ENCODE measurements at places on chromosomes 2 and 18.

- DNase-seq, result no peak
Observed at GRCh38 chr2:74010087-74010541, 25.4 kb downstream of the TET3 start.

GRCh38 chr2:206804326-206804725 is 38.9 kb downstream of the FASTKD2 start:
- no peak for DNase-seq

GRCh38 chr2:26752656-26753055 is 11.4 kb upstream of the SLC35F6 start:
- no peak for DNase-seq

- DNase-seq, result no peak
Observed at GRCh38 chr2:101113441-101114267, 37.5 kb downstream of the TBC1D8 start.

- DNase-seq, result no peak
Observed at GRCh38 chr2:110834134-110834827, 101.9 kb downstream of the ACOXL start.

DNA sequence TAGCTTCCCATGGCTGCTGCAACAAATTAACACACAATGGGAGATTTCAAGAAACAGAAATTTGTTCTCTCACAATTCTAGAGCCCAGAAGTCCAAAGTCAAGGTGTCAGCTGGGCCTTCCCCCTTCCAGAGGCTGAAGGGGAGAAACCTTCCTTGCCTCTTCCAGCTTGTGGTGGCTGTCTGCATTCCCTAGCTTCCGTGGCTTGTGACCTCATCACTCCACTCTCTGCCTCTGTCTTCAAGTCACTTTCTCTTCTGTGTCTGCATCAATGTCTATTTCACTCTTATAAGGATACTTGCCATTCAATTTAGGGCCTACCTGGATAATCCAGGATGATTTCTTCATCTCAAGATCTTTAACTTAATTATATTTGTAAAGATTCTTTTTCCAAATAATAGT is 16.8 kb upstream of the SRBD1 start:
- no peak for DNase-seq

DNA sequence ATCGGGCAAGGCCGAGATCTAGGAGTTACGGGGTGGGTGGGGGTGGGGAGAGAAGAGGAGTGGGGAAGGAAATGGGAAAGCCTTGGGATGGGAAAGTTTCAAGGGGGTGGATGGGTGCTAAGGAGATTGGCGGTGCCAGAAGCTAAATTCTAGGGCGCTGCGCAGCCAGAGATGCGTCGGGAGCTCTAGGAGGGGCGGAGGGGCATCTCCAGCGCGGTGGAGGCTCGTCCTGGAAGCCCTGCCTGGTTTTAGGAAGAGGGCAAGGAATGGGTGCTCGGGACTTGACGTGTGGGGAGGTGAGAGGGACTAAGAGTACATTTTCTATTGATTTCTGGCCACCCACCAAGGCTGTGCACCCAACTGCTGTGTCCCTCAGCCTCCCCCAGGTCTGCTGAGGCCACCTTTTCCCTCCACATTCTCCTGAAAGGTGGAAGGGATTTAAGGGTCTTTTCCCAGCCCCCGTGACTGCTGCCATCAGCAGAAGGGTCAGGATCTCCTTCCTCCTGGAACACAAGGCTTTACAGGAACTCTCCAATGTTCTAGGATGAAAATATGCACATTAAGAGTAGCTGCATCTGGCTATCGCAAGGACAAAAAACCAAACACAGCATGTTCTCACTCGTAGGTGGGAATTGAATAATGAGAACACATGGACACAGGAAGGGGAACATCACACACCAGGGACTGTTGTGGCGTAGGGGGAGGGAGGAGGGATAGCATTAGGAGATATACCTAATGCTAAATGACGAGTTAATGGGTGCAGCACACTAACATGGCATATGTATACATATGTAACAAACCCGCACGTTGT is 1.4 kb downstream of the C2orf72 start:
- DNase-seq, result no peak

Data from stimulated activated CD4-positive, alpha-beta T cell treated with anti-CD3 and anti-CD28 coated beads, Interleukin-2, amount 100 ng/mL, for 48 hours (primary cell).